HFFc6 (cell line): ENCODE measurements at places on chromosomes 11 and 22. TPM values are rescaled to one million over a fixed set of nuclear protein-coding genes. Genes with fewer than 3 reads are reported as not detected.

Gene CD248
- total RNA-seq = 455 to 739 TPM (median 553 TPM) in 3 replicates

Gene LPXN
- total RNA-seq = 48.4 to 145 TPM (median 65.9 TPM) in 3 replicates

Gene CCDC81
- total RNA-seq = 3.9 to 10.6 TPM (median 7.5 TPM) in 3 replicates

Gene HBB
- total RNA-seq = not detected in 3 replicates

Gene AIP
- total RNA-seq = 54.4 to 60.3 TPM (median 57.4 TPM) in 3 replicates

Gene PRG2
- not detected in 3 replicates for total RNA-seq

Gene SLC25A1
- 102 to 124 TPM (median 108 TPM) in 3 replicates for total RNA-seq

Gene ART1
- not detected in 3 replicates for total RNA-seq

Gene PRR33
- total RNA-seq = not detected in 3 replicates
